ENCODE measurements at places on chromosomes 12 and 14.

DNA sequence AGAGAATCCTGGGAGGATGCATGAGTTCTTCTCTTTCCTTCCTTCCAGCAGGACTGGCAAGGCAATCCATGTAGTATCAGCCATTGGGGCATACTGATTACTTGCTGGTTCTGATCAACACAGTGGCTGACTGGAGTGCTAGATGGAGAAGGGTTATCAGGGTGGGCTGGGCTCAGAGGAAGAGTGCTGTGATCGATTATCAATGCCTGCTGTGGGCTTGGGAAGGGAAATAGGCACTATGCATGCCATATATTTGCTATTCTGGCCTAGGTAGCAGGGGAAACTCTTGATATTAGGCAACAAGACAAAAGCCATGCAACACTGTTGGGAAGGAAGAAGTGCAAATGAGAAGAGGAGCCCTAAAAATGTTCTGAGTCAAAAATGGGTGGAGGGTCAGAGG, 45.8 kb downstream of the HRK start:
- DNase-seq, result no peak

- no peak for DNase-seq
Measured at GRCh38 chr12:81083018-81083417, 5.1 kb downstream of the ACSS3 start.

- no peak for DNase-seq
Measured at GRCh38 chr14:103714063-103714724, 1.1 kb downstream of the XRCC3 start.

DNA sequence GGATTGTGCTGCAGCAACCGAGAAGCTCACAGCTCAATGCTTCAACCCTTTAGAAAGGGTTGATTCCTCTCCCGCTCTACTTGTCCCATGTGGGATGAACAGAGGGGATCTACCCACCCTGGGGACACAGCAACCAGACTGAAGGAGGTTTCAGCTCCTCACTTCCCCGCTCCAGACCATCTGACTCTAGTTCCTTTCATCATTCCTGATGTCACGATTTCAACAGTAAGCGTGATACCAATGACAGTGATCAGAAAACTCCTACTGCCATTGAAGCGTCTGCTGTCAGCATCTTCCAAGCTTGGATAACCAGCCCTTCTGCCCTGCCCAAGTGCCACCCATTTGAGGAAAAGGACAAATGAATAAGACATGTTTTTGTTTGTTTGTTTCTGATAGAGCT, 14.3 kb downstream of the SERPINA1 start:
- DNase-seq, result no peak

DNA sequence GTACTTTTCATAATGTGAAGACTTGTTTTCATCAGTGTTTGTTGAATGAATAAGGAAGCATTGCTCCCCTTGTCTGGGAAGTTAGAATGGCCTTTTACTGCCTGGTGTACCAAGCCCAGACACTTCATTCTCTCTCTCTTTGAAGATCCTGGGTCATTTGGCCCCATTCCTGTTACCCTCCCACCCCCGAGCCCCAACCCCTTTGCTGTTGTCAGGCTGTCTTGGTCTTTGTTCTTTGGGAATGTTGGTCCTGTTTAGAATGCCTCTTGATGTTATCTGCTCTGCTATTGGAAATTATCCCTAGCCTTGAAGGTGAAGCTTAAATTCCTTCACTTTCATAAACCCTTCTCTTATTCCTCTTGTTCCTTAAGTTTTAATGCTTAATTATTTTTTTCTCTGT, 13.8 kb downstream of the DERA start:
- no peak for DNase-seq

- no peak for DNase-seq
Measured at GRCh38 chr14:73393375-73393774, 65.0 kb downstream of the NUMB start.

GRCh38 chr12:57027011-57027804, 10.9 kb upstream of the TAC3 start:
- no peak for DNase-seq

- DNase-seq, result no peak
Measured at GRCh38 chr12:94427501-94428381, 31.9 kb downstream of the CEP83 start.

DNA sequence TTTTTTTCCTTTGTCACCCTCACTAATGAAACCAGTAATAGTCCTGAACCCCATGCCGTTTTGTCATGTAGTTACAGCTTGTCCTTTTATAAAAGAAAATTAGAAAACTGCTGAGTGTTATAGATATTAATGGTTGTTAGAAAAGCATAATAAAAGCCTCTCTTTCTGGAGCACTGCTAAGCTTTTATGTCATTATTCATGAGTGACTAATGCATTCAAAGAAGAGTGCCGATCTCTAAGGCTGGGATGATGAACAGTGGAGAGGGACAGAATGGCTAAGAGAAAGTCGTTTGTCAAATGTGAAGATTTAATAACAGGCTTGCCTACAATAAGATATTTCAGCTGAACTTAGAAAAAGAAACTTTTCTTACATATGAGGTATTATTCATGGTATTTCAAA, 121.6 kb downstream of the MGAT4C start:
- no peak for DNase-seq

GRCh38 chr14:77791225-77791600, 8.7 kb upstream of the ADCK1 start:
- no peak for DNase-seq

GRCh38 chr12:131114271-131114670, 160.6 kb downstream of the ADGRD1 start:
- DNase-seq, result no peak

- DNase-seq, result no peak
Measured at GRCh38 chr12:25423355-25424050, 129.6 kb downstream of the LMNTD1 start.

- peak; percentile 7 for DNase-seq
Measured at GRCh38 chr12:26471560-26471959, 276.2 kb downstream of the SSPN start.

DNA sequence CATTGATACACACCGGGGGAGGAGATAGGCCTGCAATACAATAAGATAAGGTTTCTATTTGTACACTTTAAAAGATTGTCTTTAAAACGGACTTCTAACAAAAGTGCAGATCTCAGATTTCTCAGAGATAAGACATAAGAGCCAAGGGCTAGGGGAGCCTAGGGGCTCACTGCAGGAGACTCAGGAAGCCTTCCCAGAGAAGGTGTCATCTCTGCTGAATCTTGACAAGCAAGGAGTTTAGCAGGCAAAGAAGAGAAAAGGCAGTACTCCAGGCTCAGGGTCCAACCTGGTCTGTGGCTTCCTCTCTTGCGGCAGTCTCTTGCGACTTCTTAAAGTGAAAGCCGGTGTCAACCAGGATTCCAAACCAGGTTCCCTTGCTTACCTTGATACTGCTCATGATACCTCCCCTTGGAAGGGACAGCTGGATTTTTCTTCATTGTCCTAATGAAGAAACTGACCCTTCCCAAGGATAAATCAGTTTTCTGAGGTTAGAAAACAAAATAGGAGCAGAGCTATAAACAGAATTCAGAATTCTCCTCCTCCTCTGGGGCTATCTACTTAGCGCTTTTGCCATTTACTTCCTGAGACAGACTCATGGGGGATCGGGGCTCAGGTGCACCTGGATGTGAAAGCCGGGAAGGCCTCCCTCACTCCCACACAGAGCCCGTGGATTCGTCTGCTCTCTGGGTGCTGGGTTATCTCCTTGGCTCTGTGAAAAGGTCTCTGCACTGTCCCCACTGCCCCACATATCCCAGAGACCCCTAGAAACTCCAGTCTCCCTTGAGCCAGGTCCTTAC, 1.7 kb upstream of the SCNN1A start:
- no peak for DNase-seq

DNA sequence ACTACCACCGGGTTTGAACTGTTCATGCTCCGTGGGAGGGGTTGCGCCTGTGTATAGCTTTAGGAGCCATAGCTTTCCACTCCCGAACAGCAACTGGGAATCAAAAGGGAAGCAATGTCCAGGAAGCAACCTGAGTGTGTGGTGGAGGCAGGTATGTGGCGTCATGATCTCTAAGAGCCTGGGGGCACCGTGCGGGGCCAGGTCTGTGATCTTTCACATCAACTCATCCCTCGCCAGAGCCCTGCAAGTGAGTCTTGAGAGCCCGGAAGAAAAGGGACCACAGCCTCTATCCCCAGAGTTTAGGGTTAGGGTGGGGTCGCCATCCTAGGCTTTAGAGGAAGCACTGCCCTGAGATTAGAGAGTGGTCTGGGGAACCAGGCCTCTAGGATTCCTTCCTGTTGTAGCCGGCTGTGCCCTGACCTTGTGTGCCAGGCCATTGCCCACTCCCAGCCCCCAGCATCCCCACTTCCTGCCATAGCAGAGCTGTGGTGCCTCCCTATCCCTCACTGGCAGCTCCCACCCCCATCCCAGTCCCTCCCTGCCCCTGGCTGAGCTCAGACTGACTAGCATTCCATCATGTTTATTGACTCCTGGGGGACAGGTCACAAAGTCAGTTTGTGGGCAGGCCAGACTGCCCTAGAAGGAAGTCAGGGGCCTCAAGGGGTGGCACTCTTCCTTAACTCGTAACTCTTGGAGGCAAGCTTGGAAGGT, 745 bp upstream of the ADCY4 start:
- DNase-seq, result no peak

DNA sequence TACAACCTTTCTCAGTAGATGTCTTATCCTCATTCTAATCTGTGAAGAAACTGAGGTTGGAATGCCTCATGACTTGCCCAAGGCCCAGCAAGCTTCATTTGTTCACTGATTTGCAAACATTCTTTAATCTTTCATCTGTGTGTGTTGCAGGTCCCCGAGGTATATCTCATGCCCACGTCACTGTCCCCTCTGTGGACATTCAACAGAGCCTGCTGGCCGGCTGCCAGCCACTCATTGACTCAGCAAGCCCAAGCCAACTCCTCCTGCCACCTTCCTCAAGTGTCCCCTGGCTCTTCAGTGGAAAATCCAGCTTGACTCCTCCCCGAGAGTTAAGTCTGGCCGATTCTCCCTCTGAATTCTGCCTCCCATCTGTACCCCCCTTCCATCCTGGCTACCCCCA, 1.9 kb upstream of the DCAF4 start:
- no peak for DNase-seq

- DNase-seq, result peak; percentile 97
Measured at GRCh38 chr14:73713803-73714655, at the start of gene PNMA1. PNMA1 (minus strand) TSS chr14:73714384; CDS start chr14:73713639, 745 bp downstream.

DNA sequence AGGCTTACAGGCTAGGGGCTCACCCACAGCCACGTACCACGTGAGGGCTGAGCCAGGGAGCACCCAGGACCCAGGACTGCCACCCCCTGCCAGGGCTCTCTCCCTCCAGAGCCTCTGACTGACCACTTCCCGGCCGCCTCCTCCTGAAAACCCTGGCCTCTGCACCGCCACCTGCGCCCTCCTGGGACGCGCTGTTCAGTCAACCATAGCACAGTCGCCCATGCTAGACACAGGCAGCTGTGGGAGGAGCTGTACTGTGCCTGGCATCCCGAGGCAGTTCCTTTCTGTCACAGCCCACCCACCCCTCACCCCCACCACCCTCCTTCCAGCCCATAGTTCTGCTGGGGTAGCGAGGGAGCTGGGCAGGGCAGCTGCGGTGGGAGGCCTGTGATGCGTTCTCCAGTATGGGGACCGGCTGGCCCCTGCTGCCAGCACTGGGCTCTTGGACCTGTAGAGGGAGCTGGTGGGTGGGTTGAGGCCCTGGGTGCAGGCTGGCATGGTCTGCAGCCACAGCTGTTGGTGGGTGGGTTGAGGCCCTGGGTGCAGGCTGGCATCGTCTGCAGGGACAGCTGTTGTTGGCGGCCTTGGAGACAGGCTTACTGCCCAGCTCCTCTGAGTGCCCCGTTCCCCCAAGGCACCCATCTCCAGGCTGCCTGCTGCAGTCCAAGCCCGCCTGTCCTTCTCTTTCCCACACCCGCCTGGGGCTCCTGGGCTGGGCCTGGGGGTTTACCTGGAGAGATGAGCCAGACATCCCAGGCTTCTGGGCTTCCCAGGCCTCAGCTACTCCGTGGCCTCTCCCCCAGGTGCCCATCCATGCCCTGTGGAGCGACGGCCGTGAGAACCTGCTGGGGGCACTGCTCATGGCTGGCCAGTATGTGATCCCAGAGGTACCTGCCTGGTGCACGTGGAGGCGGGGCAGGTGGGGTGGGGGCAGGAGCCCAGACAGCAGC, 11.5 kb downstream of the ASPG start:
- no peak for DNase-seq

DNA sequence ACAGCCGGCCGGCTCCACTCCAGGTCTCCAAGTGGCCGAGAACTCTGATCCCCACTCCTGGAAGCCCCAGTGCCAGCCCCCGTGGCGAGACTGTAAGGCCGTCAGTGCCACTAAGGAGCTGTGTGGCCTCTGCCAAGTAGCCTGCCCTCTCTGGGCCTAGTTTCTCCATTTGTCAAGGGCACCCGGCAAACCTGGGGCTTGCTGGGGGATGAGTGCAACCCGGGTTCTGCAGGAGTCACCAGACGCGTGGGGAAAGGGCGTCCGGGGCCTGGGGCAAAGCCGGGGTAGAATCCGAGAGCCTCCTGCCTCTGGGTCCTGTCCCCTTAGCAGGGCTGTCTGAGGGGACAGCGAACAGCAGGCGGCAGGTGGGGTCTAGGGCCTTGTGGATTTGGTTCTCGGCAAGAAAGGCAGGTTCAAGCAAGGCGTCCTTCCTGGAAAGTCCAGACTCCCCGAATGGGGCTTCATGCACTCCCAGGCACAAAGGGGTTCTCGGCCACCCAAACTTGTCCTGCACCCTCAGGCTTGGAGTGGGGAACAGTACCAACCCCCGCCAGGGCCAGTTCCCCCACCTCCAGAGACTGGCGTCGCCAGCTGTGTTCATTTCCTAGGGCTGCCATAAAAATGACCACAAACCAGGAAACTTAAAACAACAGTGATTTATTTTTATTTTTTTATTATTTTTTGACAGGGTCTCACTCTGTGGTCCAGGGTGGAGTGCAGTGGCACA, 56.0 kb downstream of the NCOR2 start:
- no peak for DNase-seq

DNA sequence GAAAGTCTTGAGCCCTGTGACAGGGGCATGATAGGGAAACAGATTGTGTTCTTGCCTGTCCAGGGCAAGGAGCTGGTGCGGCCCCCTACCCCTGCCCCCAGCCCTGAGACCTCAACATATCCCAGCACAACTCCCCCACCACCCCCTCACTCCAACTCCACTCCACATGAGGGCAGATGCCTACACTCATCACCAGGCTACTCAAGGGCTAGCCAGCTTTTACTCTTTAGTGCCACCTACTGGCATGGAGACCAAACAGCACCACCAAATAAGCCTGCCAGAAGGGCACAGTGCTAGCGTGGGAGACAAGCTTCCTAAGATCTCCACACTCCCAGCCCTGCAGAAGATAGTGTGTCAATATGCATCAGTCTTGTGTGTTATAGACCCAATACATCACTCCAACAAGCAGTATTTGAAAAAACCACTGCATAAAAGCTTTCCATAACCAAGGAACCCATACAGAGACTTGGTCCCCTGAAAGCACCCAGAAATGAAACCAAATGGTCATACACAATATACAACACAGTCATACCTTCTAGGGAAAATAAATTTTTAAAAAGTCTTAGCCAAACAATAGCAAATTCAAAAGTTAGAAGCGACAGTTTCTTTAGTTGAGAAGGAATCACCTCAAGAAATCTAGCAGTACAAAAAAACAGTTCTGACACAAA, 154.4 kb downstream of the KCNK10 start:
- no peak for DNase-seq

- DNase-seq, result no peak
Measured at GRCh38 chr14:68880581-68881105, 87.8 kb upstream of the ZFP36L1 start.

- no peak for DNase-seq
Measured at GRCh38 chr12:116759783-116760621, 21.9 kb downstream of the RNFT2 start.

- no peak for DNase-seq
Measured at GRCh38 chr14:52063052-52063462, 5.8 kb downstream of the NID2 start.

All from cerebellum (tissue), 4 donors.